Activated CD4-positive, alpha-beta T cell treated with anti-CD3 and anti-CD28 coated beads, Interleukin-2, Interleukin-6, amounts not matched to agents 100 ng/mL and 50 ng/mL, durations not matched to agents 16 hours and 8 hours (primary cell): ENCODE measurements at places on chromosomes 3 and 15.

- DNase-seq = no peak
Observed at GRCh38 chr15:55601374-55601773, 13.2 kb upstream of the PYGO1 start.

DNA sequence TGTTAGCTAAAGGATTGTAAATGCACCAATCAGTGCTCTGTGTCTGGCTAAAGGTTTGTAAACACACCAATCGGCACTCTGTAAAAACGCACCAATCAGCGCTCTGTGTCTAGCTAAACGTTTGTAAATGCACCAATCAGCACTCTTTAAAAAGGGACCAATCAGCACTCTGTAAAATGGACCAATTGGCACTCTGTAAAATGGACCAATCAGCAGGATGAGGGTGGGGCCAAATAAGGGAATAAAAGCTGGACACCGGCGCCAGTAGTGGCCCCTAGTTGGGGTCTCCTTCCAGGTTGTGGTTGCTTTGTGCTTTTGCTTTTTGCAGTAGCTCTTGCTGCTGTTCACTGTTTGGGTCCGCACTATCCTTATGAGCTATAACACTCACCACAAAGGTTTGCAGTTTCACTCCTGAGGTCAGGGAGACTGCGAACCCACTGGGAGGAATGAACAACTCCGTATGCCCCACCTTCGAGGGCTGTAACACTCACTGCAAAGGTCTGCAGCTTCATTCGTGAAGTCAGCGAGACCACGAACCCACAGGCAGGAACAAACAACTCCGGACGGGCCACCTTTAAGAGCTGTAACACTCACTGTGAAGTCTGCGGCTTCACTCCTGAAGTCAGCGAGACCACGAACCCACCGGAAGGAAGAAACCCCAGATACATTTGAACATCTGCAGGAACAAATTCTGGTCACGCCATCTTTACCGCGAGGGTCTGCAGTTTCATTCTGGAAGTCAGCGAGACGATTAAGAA is 1.1 kb upstream of the SUCLG2 start:
- peak; percentile 92 for DNase-seq

- no peak for DNase-seq
Observed at GRCh38 chr3:58063022-58063815, 55.0 kb downstream of the FLNB start.

DNA sequence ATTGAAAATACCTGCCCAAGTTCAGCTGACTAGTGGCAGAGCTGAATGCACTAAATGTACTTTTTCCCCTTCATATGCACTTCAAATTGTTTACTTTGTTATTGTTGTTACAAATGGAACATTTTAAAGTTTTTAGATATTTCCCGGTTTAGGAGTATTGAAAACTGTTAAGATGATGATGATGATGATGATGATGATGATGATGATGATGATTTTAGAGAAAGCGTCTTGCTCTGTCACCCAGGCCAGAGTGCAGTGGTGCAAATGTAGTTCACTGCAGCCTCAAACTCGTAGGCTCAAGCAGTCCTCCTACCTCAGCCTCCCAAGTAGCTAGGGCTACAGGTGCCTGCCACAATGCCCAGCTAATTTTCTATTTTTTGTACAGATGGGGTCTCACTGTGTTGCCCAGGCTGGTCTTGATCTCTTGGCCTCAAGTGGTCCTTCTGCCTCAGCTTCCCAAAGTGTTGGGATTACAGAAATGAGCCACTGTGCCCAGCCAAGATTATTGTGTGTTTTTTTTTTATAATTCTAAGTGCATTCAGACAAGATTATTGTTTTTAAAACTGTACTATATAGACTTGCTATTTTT is 45.9 kb upstream of the SLC22A13 start:
- no peak for DNase-seq

DNA sequence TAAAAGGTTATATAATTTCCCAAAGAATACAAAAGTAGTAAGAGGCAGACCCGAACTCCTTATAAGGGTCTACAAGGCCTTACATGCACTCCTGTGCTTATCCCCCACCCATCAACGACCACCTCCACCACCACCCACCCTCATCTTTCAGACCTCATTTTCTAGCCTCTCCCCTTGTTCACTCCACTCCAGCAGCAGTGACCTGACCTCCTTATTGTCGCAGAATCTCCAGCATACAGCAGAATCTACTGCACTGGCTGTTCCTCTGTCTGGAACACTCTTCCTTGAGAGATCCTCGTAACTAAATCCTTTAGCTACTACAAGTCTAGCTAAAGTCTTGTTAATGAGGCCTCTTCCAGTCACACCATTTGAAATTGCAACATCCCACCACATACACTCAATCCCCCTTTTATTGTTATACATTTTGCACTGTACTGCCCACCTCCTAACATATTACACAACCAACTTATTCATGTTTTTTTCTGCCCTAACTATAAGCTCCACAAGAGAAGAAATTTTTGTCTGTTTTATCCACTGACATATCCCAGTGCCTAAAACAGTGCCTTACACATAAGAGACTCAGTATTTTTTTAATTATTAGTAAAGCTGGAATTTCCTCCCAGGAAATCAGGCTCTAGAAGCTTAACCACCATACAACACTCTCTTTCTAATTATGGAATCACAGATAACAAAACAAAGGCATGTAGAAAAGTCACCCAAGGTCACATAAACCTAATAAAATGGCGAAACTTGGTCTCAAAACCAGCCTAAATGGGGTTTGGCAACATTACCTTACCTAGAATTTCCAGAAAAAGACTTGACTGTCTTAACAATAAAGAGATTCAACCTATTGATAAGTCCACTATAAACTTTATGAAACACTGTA is 40.2 kb downstream of the ZNF148 start:
- no peak for DNase-seq

- DNase-seq = no peak
Observed at GRCh38 chr15:73317651-73318462, 50.9 kb downstream of the HCN4 start.

- DNase-seq = peak; percentile 83
Observed at GRCh38 chr15:50880651-50881114, 27.8 kb upstream of the AP4E1 start.

DNA sequence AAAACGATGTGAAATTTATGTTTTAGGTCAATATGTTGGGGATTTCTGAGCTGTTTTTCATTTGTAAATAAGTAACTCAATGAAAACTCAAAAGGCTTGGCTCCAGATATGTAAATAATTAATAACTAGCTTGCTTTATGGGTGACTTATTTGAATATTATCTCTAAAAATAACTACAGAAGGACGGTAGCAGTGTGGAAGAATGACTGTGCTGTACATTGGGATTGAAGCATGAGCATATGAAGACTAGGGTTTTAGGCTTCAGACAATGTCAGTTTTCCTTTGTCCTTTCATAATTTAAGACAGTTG is 343.9 kb downstream of the GRM7 start:
- no peak for DNase-seq

DNA sequence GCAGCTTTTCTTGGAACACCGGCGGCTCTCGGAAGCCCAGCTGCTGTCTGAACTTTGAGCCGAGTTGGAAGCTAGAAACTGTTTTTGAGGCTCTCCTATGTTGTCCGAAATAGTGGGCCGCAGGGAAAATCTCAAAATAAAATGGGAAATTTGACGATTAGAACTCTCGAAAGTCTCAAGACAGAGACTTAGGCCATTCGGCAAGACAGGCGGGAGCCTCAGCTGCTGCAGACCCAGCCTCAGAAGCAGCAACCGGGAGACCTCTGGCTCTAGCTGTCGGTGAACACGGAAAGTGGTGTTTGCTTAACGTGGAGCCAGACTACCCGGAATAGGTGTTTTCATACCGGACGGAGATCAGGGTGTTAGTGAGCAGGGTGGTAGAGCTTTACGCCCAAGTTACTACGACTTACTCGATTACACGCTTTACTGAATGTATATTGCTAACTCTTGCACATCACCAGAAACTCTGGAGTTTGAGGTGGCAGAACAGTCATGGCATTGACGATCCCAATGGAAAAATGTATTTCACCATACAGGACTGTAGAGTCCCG is 357 bp upstream of the MAN2C1 start:
- DNase-seq = no peak

- no peak for DNase-seq
Observed at GRCh38 chr15:37652646-37653417, 281.6 kb upstream of the TMCO5A start.

- DNase-seq = no peak
Observed at GRCh38 chr3:15404767-15405166, 22.6 kb downstream of the METTL6 start.

DNA sequence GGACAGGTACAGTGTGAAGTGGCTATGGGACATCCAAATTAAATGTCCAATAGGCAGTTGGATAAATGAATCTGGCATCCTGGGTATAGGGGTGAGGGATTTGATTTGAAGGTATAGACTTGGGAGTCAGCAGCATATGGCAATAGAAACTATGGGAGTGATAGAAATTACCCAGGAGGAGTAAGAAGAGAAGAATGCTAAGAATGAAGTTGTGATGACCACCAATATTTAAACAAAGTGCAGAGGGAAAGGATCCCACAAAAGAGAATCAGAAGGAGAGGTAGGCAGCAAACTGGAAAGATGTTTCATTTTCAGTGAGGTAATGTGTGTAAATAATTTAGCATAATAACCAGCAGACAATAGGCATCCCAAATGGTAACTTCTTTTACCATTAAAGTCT is 13.8 kb upstream of the MSL2 start:
- DNase-seq = no peak

- no peak for DNase-seq
Observed at GRCh38 chr3:131819381-131820055, 215.3 kb downstream of the CPNE4 start.

GRCh38 chr15:95869920-95870319 is 460.6 kb upstream of the NR2F2 start:
- DNase-seq = no peak

GRCh38 chr15:29225534-29226234 is 43.9 kb downstream of the NSMCE3 start:
- DNase-seq = no peak

- no peak for DNase-seq
Observed at GRCh38 chr15:78080088-78080460, 2.6 kb upstream of the TBC1D2B start.

GRCh38 chr15:57082054-57082728 is 163.7 kb downstream of the TCF12 start:
- no peak for DNase-seq

DNA sequence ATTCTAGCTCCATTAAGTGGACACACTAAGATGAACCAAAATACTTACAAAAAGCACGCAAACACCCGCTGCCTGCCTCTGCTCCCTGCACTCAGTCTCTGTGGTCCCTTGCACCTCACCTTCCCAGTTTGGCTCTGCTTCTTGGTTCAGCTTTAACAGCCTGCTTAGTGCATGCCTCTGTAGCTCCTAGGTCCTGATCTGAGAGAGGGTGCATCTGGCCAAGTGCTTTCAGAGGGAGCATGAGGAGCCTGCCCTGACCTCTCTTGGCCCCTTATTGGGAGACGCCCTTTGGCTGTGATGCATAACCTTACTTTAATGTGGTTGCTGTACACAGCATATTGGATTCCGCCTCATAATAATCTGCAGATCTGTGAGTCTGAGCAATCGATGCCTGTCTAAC is 21.2 kb upstream of the ATP10A start:
- DNase-seq = no peak

DNA sequence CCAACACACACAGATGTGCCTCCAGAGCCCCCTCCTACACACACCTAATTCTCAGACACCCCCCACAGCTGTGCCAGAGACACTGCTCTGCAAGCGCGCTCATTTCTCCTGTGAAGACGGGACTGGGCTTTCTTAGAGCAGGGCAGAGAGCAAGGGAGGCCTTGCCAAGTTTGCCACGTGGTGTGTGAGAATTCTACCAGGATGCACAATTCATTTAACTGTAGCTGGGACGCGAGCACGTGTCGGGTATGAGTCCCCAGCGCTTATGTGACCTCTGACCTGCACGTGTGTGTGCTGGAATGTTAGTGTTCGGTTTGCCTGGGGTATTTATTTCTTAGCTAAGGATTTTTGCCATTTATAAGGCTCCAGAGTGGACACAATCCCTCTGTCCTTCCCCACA is 37.0 kb downstream of the FEM1B start:
- DNase-seq = no peak

GRCh38 chr3:5205165-5205941 is 17.8 kb downstream of the EDEM1 start:
- peak; percentile 27 for DNase-seq

- DNase-seq = no peak
Observed at GRCh38 chr3:27165321-27165721, 203.9 kb downstream of the NEK10 start.

- no peak for DNase-seq
Observed at GRCh38 chr15:62533687-62534086, 368.6 kb upstream of the C2CD4B start.

GRCh38 chr3:135916310-135916709 is 49.2 kb upstream of the PPP2R3A start:
- no peak for DNase-seq

DNA sequence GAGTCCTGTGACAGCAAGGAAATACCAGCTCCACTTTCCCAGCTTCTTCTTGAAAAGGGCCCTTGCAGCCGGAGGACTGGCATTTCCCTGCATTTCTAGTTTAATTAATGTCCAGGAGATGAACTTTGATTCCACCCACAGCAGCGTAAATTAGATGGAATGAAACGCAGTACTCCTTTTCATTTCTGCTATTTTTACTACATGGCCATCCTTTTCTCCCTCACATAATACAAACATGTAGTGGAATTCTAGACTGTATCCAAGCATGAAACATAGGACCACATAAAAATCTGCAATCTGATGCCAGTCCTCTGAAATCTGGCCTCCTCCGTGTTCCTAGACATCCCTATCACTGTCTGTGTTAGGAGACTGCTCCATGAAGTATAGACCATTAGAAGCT is 403.2 kb downstream of the NR2F2 start:
- DNase-seq = no peak

DNA sequence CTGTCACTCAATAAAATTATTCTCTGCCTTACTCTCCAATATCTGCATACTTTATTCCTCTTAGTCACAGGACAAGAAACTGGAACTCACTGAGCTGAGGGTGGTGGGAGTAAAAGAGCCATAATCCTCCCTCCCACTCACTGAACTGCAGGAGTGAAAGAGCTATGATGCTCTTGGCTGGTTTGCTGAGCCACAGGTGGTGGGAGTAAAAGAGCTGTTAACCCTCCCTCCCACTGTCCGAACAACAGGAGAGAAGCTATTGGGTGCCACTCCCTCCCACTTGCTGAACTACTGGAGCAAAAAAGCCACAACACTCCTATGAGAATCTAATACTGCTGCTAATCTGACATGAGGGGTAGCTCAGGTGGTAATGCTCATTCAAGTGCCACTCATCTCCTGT is 391.0 kb downstream of the NSUN3 start:
- no peak for DNase-seq
